Natural killer cell (primary cell): ENCODE measurements at places on chromosomes 7 and 10.

- DNase-seq: no peak
Observed at GRCh38 chr7:117157241-117158209, 165.3 kb downstream of the WNT2 start.

GRCh38 chr7:101172854-101173751, 7.0 kb downstream of the NAT16 start:
- peak; percentile 42 for DNase-seq

- DNase-seq: no peak
Observed at GRCh38 chr10:88848499-88848898, 3.1 kb downstream of the ANKRD22 start.

GRCh38 chr7:98133621-98134303, 27.1 kb downstream of the LMTK2 start:
- no peak for DNase-seq

DNA sequence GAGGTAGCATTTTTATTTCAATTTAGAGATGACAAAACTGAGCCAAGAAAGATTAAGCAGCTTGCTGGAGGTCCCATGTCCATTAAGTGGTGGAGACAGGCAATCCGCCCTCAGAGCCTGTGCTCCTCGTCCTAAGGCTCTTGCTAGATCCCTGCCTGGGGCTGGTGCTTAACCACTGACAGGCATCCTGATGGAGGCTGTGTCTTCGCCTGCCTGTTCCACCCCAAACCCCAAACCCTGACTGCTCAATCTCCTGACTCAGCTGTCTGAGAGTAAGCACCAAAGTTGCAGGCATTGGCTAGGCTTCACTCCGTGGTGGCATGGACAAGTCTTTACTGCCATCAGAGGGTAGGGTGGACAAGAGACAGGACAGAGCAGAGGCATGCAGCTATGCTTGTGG, 209.4 kb downstream of the POU6F2 start:
- no peak for DNase-seq

DNA sequence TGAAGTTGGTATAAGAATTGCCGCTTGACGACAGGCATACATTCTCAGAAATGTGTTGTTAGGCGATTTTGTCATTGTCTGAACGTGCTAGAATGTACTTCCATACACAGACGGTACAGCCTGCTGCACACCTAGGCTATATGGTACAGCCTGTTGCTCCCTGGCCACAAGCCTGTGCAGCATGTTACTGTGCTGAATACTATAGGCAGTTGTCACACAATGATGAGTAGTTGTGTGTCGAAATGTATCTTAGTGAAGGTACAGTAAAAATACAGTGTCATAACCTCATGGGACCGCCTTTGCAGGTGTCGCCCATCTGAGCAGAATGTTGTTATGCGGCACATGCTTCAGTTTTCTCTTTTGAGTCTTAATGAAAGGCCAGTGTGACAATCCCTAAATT, 66.5 kb downstream of the SHH start:
- DNase-seq: no peak

DNA sequence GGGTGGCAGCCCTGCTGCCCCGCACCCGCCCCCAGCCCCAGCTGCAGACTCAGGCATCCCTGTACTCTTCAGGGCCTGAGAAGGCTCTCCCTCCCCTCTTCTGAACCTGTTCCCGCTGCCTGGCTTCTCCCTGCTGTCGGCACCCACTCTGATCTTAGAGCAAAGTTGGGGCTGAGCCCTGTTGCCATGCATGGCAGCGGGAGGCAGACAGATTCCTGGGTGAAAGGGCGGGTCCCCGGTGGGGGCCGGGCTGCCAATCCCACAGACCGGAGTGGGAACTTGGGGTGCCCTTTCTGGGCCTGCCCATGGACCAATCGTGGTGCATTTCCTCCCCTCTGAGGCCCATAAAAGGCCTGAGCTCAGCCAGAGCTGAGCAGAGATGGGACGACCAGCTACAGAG, 80.7 kb downstream of the SPDYE5 start:
- no peak for DNase-seq

DNA sequence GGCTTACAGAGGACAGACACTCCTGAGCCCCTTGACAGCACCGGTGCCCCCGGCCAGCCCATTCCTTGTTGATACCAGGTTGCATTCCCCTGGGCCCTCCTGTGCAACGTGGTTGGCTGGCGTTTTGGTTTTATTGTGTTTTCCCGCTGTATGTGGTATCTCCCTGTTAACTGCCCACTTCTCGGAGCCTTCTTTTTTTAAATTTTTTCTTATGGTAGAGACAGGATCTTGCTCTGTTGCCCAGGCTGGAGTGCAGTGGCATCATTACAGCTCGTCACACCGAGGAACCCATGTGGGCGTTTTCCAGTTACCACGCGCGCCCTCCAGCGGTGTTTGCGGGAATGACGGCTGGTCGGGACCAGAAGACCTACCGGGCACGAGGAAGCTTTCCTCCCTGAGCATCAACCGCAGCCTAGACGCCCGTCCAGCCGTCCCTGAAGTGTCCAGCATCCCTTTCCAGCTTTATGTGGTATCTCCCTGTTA, 16.9 kb upstream of the ZFAND2A start:
- peak; percentile 82 for DNase-seq

DNA sequence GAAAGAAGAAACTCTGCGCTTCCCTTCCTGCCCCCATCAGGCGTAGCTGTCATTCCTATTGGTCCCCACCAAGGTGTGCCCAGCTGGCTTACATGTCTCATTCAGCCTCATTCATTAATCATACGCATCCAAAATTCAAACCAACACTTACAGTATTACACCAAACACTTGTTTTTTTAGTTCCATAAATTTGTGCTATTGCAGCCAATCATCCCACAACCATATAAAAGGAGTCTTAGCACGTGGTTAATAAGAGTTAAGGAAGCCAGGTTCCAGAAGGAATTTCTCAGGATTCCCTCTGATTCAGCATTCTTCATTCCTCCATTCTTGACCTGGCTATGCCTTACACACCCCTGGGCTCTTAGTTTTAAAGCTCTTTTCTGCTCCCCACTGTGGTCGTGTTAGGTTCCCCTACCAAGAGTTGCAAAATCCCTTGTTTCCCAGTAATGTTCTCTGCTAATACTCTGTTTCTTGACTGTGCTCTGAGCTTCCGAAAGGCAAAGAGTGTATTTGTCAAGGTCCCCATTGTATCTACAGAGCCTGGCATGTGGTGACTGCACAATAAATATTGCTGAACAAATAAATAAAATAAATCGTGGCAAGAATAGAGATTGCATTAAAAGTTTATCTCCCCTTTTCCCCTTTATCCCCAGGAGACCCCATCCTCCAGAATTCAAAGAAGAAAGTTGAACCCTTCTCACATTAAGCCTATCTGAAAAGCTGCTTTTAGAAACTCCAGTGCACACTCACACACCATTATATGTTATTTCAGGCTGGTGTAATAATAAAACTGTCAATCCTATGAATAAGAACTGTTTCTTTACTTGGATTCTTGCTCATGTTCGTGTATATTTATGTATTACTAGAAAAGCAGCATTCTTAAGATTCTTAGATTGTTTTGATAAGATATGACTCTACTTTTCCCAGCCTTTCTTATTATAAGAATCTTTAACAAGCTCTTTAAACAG, 514.4 kb downstream of the INHBA start:
- no peak for DNase-seq
